ENCODE measurements at places on chromosomes 13 and 19.

DNA sequence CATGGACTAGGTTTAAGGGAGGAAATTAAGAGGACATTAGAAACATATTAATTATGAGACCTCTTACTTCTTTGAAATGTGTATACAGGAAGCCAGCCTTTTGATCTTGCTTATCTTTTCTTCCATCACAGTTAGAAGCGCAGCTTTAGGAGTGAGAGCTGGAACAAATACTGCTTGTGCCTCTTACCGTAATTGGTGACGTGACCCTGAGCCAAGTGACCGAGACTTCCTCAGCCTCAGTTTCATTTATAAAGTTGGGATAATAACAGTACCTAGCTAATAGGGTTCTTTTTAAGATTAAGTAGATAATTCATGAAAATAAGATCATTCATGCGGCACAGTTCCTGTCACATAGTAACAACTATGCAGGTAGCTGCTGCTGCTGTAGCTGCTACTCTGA lies 18.5 kb downstream of the FREM2 start:
- DNase-seq: no peak

GRCh38 chr13:110964229-110965037 lies 49.6 kb upstream of the ANKRD10 start:
- DNase-seq: no peak

DNA sequence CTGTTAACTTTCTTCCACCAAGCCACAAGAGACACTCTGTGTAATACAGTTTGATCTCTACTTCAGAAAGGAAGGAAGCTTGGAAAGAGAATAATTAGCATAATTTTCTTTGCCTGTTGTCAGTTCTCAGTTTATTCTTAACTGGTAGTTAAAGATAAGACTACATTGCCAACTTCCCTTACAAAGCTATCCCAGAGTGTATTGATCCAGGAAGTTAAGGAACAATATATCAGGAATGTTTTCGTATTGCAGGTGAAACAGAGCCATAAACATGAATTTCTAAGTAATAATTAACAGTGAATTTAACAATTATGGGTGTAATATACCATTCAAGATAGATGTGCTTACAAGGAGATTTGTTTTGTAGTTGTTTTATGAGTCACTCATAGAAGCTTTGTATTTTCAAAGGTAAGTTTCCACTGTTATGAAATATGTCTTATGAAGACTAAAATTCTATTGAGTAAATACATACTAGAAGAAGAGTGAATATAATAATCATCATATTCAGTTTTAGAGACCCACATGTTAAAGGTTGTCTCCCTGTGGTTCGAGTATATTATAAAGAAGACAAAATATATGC lies 88.4 kb upstream of the KLF5 start:
- DNase-seq: no peak

DNA sequence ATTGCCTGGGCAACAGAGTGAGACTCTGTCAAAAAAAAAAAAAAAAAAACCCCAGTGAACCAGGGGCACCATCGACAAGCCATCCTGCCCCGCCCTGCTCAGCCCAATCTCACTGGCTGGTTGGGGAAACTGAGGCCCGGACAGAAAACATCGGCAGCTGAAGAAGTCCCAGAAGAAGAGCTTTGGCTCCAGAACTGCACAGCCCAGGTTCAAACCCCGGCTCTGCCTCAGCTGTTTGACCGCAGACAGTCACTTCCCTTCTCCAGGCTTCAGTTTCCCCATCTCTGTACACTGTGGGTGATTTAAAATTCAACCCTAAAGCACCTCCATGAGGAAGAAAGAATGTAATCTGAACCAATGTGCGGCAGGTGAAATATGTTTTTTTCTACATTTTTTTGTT lies 9.4 kb upstream of the SEMA6B start:
- no peak for DNase-seq

- DNase-seq: no peak
These were observed 332 bp upstream of the SUPT20H start for GRCh38 chr13:37059848-37060192.

DNA sequence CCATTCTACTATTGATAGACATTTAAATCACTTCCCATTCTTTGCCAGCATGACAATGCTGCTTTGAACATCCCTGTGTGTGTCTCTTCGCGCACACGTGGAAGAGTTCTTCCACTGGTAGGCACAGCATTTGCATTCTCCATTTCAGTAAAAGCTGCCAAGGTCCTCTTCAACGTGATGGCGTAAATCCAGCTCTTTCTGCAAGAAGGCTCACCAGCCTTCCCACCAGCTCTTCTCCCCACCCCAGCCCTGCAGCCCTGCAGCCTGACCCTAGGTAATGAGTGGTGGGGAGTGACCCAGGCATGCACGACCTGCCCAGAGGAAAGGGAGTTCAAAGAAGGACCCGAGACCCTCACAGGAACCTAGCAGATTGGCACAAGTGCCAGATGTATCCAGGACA lies 31.7 kb upstream of the FFAR2 start:
- no peak for DNase-seq

DNA sequence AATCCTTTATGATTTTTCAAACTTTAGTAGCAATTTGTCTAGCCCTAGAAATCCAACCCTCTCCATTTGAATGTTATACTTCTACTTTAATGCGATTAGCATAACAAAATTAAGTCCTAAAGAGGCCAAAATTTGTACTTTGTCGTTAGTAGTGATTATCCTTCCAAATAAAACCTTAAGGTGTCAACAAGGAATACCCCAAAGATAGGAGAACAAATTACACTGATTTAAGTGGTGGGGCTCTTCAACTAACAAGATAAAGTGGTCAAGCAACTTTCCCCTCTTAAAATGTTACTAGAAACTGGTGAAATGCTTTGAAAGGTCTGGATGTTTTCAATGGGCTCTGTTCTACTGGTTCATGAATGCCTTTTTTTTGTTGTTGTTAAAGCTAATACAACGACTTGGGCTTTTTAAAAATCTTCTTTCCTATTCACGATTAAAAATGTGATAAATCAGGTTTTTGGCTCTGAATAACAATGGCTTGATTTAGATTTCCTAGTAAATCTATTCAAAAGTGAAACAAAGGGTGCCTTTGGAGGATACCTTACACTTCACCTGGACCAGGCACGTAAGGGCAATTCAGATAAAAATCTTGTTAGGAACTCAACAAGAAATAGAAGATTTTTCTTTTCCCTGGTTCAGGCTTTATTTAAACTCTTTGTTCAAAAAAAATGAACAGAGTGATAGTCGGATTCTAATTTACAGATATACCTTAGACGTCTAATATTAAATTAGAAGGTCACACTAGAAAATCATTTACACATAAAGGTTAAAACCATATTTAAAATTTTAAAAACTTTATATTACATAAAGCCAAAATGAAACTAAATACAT lies 3.1 kb downstream of the SOX21 start:
- DNase-seq: no peak

GRCh38 chr19:13974073-13974472 lies 21.8 kb downstream of the DCAF15 start:
- no peak for DNase-seq

- DNase-seq: no peak
These were observed 6.5 kb upstream of the SSBP4 start for GRCh38 chr19:18412610-18413239.

GRCh38 chr13:46178821-46179220 lies 3.2 kb downstream of the LCP1 start:
- no peak for DNase-seq

DNA sequence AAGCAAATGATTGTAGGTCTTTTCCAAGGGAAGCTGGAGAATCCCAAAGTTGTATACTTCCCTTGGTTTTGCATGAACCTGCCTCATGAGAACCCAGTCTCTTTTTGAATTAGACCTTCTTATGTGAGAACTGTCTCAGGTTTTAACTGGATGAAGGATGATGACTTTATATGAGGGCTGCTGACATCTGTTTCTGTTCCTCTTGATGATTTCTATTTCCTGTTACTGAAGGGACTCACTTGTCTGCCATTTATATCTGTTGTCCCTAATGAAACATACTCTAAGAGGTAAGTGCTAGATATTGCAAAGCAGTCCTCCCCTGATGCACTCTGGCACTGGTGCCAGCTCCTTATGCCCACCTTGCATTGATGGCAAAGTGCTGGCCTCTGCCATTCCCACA lies 33.6 kb downstream of the ERICH4 start:
- no peak for DNase-seq

GRCh38 chr19:40799558-40800338 lies 757 bp downstream of the EGLN2 start:
- no peak for DNase-seq
